ENCODE measurements at places on chromosomes 16 and 17.

DNA sequence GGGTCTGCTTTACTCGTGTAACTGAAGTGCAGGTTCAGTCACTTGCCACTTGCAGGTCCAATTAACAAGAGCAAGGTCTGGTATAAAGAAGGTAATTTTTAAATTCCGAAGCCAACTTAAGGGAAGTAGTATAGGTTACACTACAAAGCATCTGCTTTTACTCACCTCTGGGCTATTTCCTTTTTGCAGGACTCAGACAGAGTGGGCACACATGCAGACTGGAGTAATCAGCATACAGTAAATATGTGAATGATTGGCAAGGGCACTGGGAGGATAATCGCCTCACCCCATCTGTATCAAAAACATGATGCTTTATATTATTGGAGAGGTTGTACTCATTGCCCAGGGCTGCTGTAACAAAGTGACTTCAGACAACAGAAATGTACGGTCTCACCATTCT lies 160.1 kb upstream of the CDH5 start:
- DNase-seq: no peak
- no peak overlapping the region for H3K4me3 ChIP-seq
- H3K27ac ChIP-seq: no peak overlapping the region
- H3K27me3 ChIP-seq: peaks cover 4% of the 10 kb centered on the region
- H3K36me3 ChIP-seq: no peaks in the 10 kb centered on the region

DNA sequence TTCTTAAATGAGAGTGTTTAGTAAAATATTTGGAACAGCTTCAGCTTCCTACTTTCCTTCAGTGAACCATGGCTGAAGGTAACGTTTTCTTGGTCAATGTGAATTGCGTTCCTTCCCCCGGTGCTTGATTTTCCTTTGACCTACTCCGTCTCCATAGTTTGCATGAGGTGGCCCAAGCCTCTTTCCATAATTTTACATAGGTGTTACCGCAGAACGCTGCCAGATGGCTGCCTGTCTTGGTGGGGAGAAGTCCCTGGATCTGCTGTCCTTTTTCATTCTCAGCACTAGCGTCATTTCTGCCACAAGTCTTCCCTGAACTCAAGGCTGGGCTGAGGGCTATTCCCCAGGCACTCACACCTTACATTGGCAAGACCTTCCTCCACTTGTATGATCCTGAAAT lies 178.4 kb downstream of the PRKCA start:
- no peak for DNase-seq
- no peak overlapping the region for H3K27ac ChIP-seq
- H3K4me3 ChIP-seq: no peak overlapping the region

- peak; percentile 91 for DNase-seq
- H3K36me3 ChIP-seq: no peaks in the 10 kb centered on the region
- H3K4me3 ChIP-seq: no peak overlapping the region
- no peak overlapping the region for H3K27ac ChIP-seq
- H3K4me1 ChIP-seq: peaks cover 3% of the 10 kb centered on the region
- peaks cover 2% of the 10 kb centered on the region for H3K27me3 ChIP-seq
Observed at GRCh38 chr17:28494445-28495188, 11.5 kb upstream of the FOXN1 start.

DNA sequence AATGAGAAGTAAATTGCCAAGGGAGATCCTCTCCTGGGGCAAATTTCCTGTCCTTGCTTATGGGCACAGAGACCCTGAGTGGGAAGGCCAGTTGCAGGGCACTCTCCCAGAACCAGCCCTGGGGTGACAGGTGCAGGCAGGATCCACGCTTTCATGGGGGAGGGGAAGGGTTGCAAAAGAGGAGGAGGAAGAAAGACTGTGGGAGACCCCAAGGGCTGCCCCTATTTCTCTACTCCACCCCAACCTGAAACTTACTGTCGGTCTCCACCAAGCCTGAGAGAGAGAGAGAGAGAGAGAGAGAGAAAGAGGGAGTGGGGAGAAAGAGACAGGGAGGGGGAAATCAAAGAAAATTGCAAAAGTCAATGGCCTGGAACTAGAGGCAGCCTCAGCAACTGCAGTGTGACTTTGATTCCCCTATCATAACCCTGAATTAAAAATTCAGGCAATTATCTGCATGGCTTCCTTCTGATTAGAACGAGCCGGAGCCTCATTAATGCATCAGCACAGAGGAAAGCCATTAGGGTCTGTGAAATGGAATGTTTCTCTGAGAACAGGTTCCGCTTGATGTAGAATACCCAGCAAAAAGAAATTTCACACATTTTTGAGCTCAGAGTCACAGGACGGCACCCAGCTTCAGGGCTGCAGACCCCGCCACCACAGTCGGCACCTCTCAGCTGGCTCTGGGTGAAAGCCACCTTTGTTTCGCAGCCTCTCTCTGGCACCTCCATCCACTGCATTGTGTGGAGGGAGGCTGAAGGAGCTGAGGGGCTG lies 45.1 kb upstream of the HNF1B start:
- DNase-seq: no peak
- H3K4me1 ChIP-seq: peaks cover 4% of the 10 kb centered on the region
- H3K27ac ChIP-seq: no peak overlapping the region
- peaks cover 15% of the 10 kb centered on the region for H3K27me3 ChIP-seq

GRCh38 chr16:57977418-57978069 lies 6.6 kb upstream of the CNGB1 start:
- H3K4me1 ChIP-seq: peaks cover 9% of the 10 kb centered on the region
- H3K27me3 ChIP-seq: peaks cover 5% of the 10 kb centered on the region
- H3K4me3 ChIP-seq: no peak overlapping the region
- no peak overlapping the region for H3K27ac ChIP-seq
- no peaks in the 10 kb centered on the region for H3K36me3 ChIP-seq

DNA sequence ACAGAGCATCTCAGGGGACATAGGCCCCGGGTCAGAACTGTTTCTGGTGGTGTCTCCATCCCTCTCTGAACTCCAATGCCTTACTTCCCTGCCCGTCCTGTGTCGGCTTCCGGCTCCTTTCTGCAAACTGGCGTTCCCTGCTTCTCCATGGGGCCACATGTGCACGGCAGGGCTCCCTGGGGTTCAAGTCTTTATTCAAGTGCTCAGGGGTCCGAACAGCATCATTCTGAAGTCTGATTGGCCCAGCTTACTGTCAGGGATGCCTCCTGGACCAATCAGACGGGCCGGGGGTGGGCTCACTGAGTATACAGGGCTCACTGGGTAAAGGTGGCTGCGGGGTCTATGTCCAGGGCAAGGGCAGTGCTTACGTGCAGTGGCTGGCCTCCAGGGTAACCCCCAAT lies 17.1 kb downstream of the C16orf82 start:
- peak; percentile 30 for DNase-seq
- no peaks in the 10 kb centered on the region for H3K27me3 ChIP-seq
- no peaks in the 10 kb centered on the region for H3K36me3 ChIP-seq
- peak overlapping the region; percentile 51 for H3K4me3 ChIP-seq
- H3K4me1 ChIP-seq: peaks cover 26% of the 10 kb centered on the region

DNA sequence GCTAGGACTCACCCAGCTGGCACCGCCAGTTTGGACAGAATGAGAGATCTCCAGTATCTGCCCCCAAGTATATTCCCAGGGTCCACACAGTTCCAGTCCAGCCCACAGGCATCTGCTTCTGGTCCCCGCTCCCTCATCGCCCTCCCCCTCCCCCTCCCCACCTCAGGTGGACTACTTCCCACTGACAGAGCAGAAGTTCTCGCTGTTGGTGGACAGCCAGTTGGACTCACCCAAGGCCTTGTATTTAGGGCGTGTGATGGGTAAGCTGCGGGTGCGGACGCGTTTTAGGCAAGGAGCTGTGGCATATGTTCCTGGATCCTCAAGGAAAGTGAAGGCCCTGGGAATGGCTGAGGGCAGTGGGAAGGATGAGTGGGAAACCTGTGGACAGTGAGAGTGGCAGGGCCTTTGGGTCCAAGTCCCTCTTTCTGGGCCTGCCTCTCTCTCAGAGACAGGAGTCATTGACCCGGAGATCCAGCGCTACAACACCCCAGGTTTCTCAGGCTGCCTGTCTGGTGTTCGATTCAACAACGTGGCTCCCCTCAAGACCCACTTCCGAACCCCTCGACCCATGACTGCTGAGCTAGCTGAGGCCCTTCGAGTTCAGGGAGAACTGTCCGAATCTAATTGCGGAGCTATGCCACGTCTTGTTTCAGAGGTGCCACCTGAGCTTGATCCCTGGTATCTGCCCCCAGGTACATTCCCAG lies 14.9 kb downstream of the CNTNAP1 start:
- peaks cover 3% of the 10 kb centered on the region for H3K36me3 ChIP-seq
- H3K27ac ChIP-seq: no peak overlapping the region
- H3K4me3 ChIP-seq: no peak overlapping the region
- no peak for DNase-seq

Measured in neural crest cell (in vitro differentiated cells).